ENCODE measurements at places on chromosomes 5 and 9.

GRCh38 chr9:108434502-108434901, 421.3 kb downstream of the ACTL7B start:
- no peak for DNase-seq

DNA sequence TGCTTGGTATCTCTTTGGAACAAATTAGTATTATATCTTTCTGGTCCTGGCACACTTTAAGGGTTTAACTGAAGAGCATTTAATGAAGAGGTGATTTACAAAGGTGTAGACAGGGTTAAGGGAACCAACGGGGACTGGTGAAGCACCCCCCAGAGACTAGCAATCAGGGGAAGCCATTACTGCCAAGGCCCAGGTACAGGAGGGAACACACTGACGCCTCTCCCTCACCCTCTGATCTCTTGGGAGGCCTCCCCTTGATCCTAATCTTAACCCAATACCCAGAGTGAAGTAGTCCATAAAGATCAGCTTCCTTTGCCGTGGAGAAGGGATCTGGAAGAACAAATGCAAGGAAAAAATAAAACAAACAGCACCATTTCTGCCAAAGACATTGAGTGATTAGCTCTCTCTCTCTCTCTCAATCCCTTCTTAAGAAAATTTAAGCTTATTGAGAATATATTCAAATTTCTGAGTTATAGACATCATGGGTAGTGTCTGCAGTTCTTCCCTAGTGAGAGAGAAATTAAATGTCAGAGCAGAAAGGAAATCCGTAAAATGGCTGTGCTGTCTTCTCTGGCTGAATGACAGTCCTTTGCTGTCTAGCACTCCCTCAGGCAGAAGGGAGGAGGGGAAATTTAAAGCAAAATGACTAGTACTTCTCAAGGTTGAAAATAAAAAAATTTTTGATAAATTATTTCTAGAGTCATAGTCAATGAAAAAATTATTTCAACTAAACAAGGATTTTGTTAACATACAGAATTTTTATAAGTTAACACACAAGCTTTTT, 20.0 kb downstream of the F2R start:
- DNase-seq = no peak

GRCh38 chr5:157197086-157197485, 16.4 kb downstream of the ITK start:
- no peak for DNase-seq

DNA sequence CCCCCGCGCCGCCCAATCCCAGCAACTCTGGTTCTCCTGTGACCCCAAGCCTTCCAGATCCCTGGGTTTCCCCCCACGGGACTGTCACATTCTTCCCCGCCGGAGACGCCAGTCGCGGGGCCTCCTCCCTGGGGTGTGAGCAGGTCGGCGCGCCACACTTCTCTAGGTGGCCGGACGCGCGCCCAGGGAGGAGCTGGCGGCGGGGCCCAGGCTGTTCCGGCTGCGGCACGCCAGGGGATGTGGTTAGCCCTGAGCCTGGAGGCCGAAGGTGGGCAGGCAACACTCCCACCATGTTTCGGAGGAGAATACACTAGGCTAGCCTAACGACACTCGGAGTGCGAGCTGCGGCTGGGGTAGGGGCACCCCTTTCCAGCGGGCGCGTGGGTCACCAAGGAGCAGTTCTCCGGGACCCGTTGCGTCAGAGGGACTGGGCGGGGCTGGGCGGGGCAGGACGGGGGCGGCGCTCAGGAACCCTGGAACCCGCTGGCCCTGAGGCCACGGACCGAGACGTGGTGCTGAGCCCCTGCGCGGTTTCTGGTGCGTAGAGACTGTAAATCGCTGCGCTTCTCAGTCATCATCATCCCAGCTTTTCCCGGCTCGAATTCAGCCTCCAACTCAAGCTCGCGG, at the start of gene SLC27A6:
Gene SLC27A6 (plus strand): TSS at position 478 of the 627 bp plus-strand sequence. CDS start 650 bp downstream, outside the sequence.
- DNase-seq = no peak

DNA sequence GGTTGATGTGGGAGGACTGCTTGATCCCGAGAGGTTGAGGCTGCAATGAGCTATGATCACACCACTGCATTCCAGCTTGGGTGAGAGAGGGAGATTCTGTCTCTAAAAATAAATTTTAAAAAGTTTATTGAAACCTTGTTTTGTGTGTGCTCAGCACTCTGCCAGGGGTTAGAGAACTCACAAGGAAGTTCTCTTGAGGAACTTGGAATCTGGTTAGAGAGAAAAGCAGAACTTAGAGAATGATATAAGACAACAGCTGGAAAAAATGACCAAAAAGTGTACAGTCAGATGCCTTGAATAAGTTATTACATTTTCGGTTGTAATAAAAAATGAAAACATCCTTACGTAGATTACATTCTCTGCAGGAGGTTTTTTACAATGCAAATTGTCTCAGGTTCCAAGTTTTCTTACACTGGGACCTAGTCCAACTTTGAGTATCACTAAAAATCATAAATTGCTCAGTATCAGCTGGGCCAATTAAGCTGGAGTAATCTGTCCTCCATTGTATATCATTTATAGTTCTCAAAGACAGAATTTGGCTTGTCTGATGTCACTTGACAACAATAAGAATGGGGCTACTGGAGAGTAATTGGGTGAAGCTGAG, 21.7 kb upstream of the TENT2 start:
- DNase-seq = no peak

- no peak for DNase-seq
Observed at GRCh38 chr5:80959768-80960442, at the start of gene RASGRF2. Gene RASGRF2, plus strand, starts transcription at chr5:80960363. Its CDS starts 376 bp downstream, at chr5:80960739.

- DNase-seq = no peak
Observed at GRCh38 chr9:127452691-127453090, 1.4 kb downstream of the LRSAM1 start.

- no peak for DNase-seq
Observed at GRCh38 chr5:96014395-96014794, 52.7 kb upstream of the ELL2 start.

DNA sequence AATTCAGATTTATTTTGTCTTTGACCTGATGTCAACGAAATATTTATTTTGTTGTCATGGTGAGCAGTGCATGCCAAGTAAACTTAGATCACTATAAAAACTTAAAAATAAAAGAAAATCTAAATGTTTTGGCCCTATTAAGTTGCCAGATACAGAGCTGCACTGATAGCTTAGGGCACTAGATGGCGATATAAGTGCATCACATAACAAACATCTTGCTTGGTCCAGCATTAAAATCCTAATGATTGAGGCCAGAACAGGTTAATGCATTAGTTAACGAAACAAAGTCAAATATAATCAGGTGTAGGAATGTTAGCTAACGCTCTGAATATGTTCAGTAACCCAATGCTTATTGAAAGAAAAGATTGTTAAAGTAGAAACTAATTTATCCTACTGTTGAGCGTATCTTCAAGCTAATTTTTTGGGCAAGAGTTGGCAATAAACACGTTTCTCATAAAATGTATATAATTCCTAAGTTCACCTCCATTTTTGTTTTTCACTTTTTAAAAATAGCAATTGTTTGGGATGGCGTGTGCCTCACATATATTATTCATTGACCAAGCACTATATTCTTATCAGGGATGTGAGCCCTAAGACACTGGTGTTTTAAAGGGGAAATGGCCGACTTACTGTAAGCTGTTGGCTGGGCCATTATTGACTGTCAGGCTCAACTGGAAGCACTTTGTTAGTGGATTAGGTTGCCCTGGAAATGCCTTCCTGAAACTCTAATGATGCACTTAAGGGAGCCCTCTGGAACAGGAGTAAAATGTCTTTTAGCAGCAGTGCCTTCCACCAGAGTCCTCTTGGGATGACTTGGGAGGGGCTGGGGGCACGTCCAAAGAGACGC, 33.3 kb downstream of the KCTD16 start:
- DNase-seq = peak; percentile 69

- peak; percentile 52 for DNase-seq
Observed at GRCh38 chr5:143400541-143401226, 2.8 kb downstream of the NR3C1 start.

DNA sequence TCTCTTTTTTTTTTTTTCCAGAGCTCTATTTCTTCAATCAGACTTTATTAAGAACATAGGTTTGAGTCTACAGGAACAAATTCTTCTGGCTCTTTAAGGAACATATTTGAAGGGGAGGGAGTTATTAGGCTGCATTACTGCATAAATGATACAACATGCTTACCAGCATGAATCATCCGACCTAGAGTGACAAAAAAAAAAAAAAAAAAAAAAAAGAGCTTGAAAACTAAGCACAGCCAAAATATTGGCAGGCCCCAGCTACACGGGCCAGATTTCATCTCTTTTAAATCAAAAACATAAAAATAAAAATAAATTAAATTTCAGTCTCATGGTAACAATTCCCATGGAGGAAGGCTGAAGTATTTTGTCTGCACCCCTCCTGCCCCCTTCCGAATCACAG, 26.3 kb downstream of the MSX2 start:
- peak; percentile 76 for DNase-seq

GRCh38 chr5:135895474-135896006, at the start of gene IL9:
Gene IL9, minus strand, starts transcription at chr5:135895841. Its CDS starts 25 bp downstream, at chr5:135895816.
- DNase-seq = no peak

- DNase-seq = peak; percentile 48
Observed at GRCh38 chr5:126385524-126386502, 37.4 kb upstream of the GRAMD2B start.

- peak; percentile 91 for DNase-seq
Observed at GRCh38 chr5:125198270-125198974, 452.0 kb upstream of the ZNF608 start.

- DNase-seq = no peak
Observed at GRCh38 chr9:38417003-38417945, 7.0 kb downstream of the IGFBPL1 start.

- no peak for DNase-seq
Observed at GRCh38 chr5:172646716-172647285, 5.7 kb downstream of the NEURL1B start.

DNA sequence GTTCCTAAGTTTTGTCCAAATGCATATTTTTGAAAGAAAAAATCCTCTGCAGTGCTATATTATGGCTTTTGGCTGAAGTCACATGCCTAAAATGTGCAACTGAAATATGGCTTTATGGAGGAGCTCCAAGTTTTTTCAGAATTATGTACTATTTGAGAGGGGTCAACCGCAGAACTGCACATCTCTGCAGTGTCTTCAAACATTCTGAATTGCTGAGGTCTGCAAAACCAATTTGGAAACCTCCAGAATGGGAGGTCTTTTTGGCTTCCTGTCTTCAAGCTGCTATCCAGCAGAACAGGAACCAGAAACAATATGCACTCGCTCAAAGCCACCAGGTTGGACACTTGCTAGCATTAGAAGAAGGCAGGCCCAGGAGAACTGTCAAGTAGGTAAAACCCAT, 376.0 kb upstream of the PAPPA start:
- DNase-seq = peak; percentile 79

Data from fibroblast of upper back skin (primary cell).